ENCODE measurements at places on chromosomes 16 and 17. TPM values are rescaled to one million over a fixed set of nuclear protein-coding genes. Genes with fewer than 3 reads are reported as not detected.

- H3K27ac ChIP-seq: no peak overlapping the region
- no peaks in the 10 kb centered on the region for H3K4me1 ChIP-seq
- H3K36me3 ChIP-seq: no peaks in the 10 kb centered on the region
- H3K27me3 ChIP-seq: no peaks in the 10 kb centered on the region
Observed at GRCh38 chr17:55513885-55514590, 2.8 kb upstream of the SMIM36 start.

GRCh38 chr17:79851461-79851817 is 12.2 kb upstream of the CBX4 start:
- H3K4me3 ChIP-seq: no peak overlapping the region
- peak; percentile 81 for DNase-seq
- peaks cover 15% of the 10 kb centered on the region for H3K4me1 ChIP-seq
- no peak overlapping the region for H3K27ac ChIP-seq
- no peaks in the 10 kb centered on the region for H3K36me3 ChIP-seq

- H3K36me3 ChIP-seq: peaks cover 58% of the 10 kb centered on the region
- no peak overlapping the region for H3K4me3 ChIP-seq
- H3K27me3 ChIP-seq: no peaks in the 10 kb centered on the region
- no peak for DNase-seq
Observed at GRCh38 chr17:74822335-74822938, 37.2 kb downstream of the GRIN2C start.

GRCh38 chr17:16027708-16028584 is 28.3 kb downstream of the TTC19 start:
- H3K27ac ChIP-seq: peak overlapping the region; percentile 73
- peak; percentile 20 for DNase-seq
- peaks cover 17% of the 10 kb centered on the region for H3K4me1 ChIP-seq
- peaks cover 94% of the 10 kb centered on the region for H3K36me3 ChIP-seq
- H3K4me3 ChIP-seq: no peak overlapping the region

DNA sequence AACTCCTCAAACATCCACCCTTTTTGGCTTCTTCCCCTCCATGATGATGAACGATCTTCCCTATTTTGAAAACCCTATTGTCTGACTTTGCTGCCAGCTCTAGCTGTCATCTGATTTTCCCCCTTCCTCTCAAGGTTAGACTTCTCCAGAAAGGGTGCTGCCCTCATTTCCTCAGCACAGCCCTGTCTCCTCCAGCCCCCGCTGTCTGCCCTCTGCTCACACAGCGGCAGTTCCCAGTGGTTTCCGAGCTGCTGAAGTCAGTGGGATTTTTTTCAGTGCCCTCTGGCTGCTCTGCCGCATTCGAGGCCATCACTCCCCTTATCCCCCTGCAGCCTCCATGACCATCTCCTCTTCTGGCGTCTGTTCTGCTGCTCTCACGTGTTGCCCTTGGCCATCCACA is 26.6 kb upstream of the C17orf107 start:
- no peaks in the 10 kb centered on the region for H3K27me3 ChIP-seq
- no peak for DNase-seq
- no peaks in the 10 kb centered on the region for H3K4me1 ChIP-seq
- no peaks in the 10 kb centered on the region for H3K36me3 ChIP-seq
- H3K4me3 ChIP-seq: no peak overlapping the region

GRCh38 chr17:80593181-80593580 is 48.5 kb downstream of the RPTOR start:
- no peak overlapping the region for H3K27ac ChIP-seq
- H3K4me3 ChIP-seq: no peak overlapping the region
- DNase-seq: no peak

GRCh38 chr17:76674600-76674999 is 31.0 kb upstream of the ST6GALNAC1 start:
- peaks cover 14% of the 10 kb centered on the region for H3K4me1 ChIP-seq
- H3K4me3 ChIP-seq: no peak overlapping the region
- peaks cover 35% of the 10 kb centered on the region for H3K36me3 ChIP-seq

HS3ST3B1 gene
- 1.7 TPM for total RNA-seq

GRCh38 chr16:74583926-74584666 is 22.8 kb downstream of the GLG1 start:
- H3K4me3 ChIP-seq: no peak overlapping the region
- H3K27ac ChIP-seq: no peak overlapping the region
- H3K27me3 ChIP-seq: no peaks in the 10 kb centered on the region
- DNase-seq: no peak
- peaks cover 49% of the 10 kb centered on the region for H3K4me1 ChIP-seq

DNA sequence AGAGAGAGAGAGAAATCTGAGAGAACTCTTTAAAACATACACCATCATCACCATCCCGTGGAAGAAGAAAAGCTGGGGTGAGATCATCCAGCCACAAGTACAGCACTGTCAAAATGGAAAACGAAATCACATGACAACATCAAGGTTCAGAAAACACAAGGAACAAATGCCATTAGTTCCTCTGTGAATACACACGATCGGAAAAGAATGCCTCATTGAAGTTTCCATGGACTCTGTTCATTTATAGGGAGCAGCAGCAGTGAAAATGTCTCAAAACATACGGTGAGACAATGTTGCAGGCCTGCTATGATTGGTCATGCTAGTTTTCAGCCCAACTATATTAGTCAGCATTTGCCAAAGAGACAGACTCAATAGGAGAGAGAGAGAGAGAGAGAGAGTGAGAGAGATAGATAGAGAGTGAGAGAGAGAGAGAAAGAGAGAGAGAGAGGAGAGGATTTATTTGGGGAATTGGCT is 4.4 kb downstream of the CFAP97D1 start:
- no peak overlapping the region for H3K4me3 ChIP-seq
- no peaks in the 10 kb centered on the region for H3K27me3 ChIP-seq
- no peaks in the 10 kb centered on the region for H3K36me3 ChIP-seq
- DNase-seq: no peak
- peaks cover 10% of the 10 kb centered on the region for H3K4me1 ChIP-seq
- no peak overlapping the region for H3K27ac ChIP-seq

SPATA32 gene
- not detected for total RNA-seq

KRTAP4-9 gene
- not detected for total RNA-seq

- no peaks in the 10 kb centered on the region for H3K4me1 ChIP-seq
- no peaks in the 10 kb centered on the region for H3K27me3 ChIP-seq
- H3K27ac ChIP-seq: no peak overlapping the region
- peaks cover 9% of the 10 kb centered on the region for H3K36me3 ChIP-seq
- H3K4me3 ChIP-seq: no peak overlapping the region
Observed at GRCh38 chr16:67594256-67594915, 32.1 kb downstream of the CTCF start.

GRCh38 chr17:40318830-40319391 is 9.9 kb downstream of the RARA start:
- DNase-seq: no peak
- no peaks in the 10 kb centered on the region for H3K36me3 ChIP-seq
- peaks cover 94% of the 10 kb centered on the region for H3K4me1 ChIP-seq
- peak overlapping the region; percentile 81 for H3K4me3 ChIP-seq

CRISPLD2 gene
- 127 TPM for total RNA-seq

- peak; percentile 96 for DNase-seq
- no peaks in the 10 kb centered on the region for H3K27me3 ChIP-seq
- H3K4me1 ChIP-seq: peaks cover 64% of the 10 kb centered on the region
- peak overlapping the region; percentile 83 for H3K27ac ChIP-seq
Observed at GRCh38 chr17:17028059-17028877, 14.0 kb upstream of the MPRIP start.

DNA sequence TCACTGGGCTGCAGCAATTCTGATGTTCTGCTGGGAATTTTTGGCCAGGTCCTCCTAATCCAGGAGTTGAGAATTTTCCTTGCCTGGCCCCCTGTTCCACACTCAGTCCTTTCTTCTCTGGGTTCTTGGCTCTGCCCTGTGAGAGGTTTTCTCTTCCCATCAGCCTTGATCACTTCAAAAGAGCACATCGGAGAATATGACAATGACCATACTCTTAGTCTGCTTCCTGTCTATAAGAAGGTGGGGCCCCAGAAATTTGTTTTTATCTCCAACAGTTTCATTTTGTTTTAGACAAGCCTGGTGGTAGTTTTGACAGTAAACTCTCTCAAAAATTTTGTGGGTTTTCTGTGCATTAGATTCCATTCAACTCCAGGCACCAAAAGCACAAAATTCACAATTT is 70.7 kb downstream of the C17orf67 start:
- H3K27ac ChIP-seq: no peak overlapping the region
- no peak overlapping the region for H3K4me3 ChIP-seq
- no peaks in the 10 kb centered on the region for H3K36me3 ChIP-seq
- DNase-seq: no peak
- H3K4me1 ChIP-seq: no peaks in the 10 kb centered on the region

DNAAF8 gene
- not detected for total RNA-seq

GRCh38 chr17:73282629-73283028 is 20.9 kb upstream of the CPSF4L start:
- no peaks in the 10 kb centered on the region for H3K27me3 ChIP-seq
- peaks cover 59% of the 10 kb centered on the region for H3K4me1 ChIP-seq
- no peak overlapping the region for H3K4me3 ChIP-seq
- DNase-seq: no peak
- peaks cover 51% of the 10 kb centered on the region for H3K36me3 ChIP-seq

GRCh38 chr17:40565769-40566409 is 617 bp upstream of the CCR7 start:
- DNase-seq: peak; percentile 6
- no peaks in the 10 kb centered on the region for H3K36me3 ChIP-seq
- H3K27me3 ChIP-seq: peaks cover 4% of the 10 kb centered on the region
- no peak overlapping the region for H3K4me3 ChIP-seq
- no peak overlapping the region for H3K27ac ChIP-seq
- H3K4me1 ChIP-seq: peaks cover under 1% of the 10 kb centered on the region

DNA sequence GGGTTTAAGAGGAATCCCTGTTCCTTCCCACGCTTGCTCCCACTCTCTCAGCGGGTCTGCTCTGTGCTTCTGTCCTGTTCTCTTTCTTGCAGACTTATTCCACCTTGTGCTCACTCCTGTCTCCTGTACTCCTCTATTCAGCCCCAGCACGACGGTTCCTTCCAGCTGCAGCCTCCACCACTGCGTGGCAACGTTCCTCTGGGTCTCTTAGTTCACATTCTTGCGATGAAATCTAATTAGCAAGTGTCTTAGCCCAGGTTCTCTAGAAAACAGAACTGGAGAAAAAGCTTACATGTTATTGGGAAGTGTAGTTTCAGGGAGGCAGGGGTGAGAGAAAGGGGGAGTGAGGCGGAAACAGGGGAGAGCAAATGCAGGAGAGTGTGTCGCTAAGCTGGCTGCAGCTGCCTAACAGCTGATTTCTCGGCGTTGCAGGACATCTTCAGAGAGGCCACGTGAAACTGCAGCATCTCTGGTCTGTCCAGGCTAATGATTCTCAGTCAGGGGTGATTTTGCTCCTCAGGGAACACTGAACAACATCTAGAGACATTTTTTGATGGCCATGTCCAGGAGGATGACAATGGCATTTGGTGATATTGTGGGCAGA is 213.2 kb upstream of the NLRP1 start:
- H3K36me3 ChIP-seq: no peaks in the 10 kb centered on the region
- no peak overlapping the region for H3K27ac ChIP-seq
- H3K4me1 ChIP-seq: no peaks in the 10 kb centered on the region
- H3K4me3 ChIP-seq: no peak overlapping the region
- DNase-seq: no peak

- no peaks in the 10 kb centered on the region for H3K27me3 ChIP-seq
- no peak for DNase-seq
- no peak overlapping the region for H3K4me3 ChIP-seq
- H3K36me3 ChIP-seq: peaks cover 5% of the 10 kb centered on the region
Observed at GRCh38 chr16:11092788-11093571, 148.6 kb downstream of the CLEC16A start.

GRCh38 chr17:31926100-31926729 is 10.6 kb upstream of the SUZ12 start:
- no peak overlapping the region for H3K4me3 ChIP-seq
- no peaks in the 10 kb centered on the region for H3K36me3 ChIP-seq
- H3K27ac ChIP-seq: no peak overlapping the region
- DNase-seq: no peak
- H3K27me3 ChIP-seq: no peaks in the 10 kb centered on the region

ST6GALNAC1 gene
- 257 TPM for total RNA-seq

MSRB1 gene
- total RNA-seq: 6.2 TPM

DNA sequence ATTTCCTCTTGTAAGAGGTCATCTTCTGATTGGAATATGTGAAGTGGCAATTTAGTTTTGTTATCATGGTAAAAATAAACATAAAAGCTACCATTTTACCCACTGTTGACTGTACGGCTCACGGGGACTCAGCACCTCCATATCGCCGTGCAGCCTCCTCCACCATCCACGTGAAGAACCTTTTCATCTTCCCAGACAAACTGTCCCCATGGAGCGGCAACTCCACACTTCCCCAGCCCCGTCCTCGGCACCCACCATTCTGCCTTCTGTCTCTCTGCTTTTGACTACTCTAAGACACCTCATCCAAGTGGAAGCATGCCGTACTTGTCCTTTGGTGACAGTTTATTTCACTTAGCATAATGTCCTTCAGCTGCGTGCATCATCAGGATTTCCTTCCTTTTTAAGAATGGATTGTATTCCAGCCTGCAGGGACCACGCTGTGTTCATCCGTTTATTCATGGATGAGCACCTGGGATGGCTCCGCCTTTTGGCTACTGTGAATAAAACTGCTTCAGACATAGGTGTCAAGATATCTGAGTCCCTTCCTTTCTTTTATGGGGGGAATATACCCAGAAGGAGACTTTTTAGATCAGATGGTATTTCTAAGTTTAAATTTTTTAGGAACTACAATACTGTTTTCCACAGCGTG is 14.3 kb downstream of the FBXO31 start:
- DNase-seq: no peak
- H3K27me3 ChIP-seq: no peaks in the 10 kb centered on the region
- no peak overlapping the region for H3K27ac ChIP-seq
- H3K36me3 ChIP-seq: peaks cover 15% of the 10 kb centered on the region

DNA sequence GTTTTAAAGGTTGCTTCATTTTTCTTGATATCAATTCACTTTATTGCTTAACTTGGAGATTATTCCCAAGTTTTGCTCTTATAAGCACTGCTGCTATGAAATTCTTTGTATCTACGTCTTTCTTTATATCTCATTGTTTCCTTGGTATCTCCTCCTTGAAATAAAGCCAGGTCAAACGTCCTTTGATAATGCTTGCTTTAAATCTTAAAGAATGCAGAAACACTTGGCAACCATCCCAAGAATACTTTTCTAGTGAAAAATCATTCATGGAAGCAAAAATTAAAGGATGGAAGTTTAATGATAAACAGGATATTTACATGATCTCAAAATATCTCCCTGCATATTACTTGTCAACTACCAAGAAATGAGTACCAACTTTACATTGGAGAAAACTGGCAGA is 175.2 kb downstream of the CPPED1 start:
- H3K4me3 ChIP-seq: no peak overlapping the region
- no peaks in the 10 kb centered on the region for H3K27me3 ChIP-seq
- no peaks in the 10 kb centered on the region for H3K4me1 ChIP-seq
- no peaks in the 10 kb centered on the region for H3K36me3 ChIP-seq

Data from stomach (tissue), 19 donors.